ENCODE measurements at places on chromosomes 1 and 21.
A peak's percentile ranks its signal among the peaks of the same experiment; 100 is the strongest.

DNA sequence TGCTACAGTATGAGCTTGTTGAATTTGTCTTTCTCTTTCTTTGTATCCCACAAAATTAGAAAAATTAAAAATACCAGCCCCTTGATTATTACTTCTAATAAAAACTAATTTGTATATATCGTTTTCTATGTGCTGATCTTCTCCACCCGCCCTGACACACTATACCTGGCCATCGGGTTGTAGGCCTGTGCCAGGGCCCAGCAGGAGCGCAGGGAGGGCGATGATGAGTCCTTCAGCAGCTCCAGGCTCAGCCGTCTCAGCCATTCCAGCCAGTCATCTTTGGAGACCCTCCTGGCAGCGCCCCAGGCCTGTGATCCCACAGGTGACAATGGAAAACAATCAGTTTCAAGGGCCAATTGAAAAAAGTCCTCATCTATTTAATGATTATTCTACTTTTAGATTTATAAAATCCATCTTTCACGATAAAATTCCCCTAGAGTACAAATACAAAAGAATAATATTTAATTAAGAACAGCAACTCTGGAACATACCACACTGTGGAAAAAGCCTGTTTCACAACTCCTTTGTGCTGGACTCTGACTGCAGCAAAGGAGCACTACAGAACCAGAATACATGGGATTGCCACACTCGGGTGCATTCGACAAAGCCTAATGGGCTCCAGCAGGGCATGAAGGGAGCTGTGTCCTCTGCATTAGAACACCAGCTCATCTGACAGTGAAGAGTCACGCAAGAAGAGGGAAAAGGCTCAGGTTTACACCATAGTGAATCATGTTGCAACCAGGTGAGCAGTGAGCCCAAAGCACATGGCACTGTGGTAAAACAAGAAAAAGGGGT is 15.4 kb downstream of the ANGPTL7 start:
- DNase-seq = no peak

- DNase-seq = no peak
Measured at GRCh38 chr1:7145947-7146346, 360.7 kb downstream of the CAMTA1 start.

DNA sequence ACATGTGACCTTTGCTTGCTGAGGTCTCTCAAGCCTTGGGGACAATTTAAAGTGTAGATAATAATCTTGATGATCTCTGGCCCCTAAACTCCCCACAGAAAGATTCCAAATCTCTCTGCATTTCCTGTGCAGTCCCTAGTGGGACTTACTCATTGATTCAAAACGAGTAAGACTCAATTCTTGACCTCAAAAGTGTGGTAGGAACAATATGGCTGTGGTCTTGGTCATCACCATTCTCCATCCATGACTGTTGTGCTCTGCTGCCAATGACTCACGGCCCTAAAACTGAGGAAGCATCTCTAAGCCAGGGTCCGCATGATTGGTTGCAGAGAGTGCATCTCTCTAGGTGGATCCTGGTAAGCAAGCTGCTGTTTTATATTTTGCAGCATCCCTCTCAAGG is 268.0 kb downstream of the PTGER3 start:
- no peak for DNase-seq

DNA sequence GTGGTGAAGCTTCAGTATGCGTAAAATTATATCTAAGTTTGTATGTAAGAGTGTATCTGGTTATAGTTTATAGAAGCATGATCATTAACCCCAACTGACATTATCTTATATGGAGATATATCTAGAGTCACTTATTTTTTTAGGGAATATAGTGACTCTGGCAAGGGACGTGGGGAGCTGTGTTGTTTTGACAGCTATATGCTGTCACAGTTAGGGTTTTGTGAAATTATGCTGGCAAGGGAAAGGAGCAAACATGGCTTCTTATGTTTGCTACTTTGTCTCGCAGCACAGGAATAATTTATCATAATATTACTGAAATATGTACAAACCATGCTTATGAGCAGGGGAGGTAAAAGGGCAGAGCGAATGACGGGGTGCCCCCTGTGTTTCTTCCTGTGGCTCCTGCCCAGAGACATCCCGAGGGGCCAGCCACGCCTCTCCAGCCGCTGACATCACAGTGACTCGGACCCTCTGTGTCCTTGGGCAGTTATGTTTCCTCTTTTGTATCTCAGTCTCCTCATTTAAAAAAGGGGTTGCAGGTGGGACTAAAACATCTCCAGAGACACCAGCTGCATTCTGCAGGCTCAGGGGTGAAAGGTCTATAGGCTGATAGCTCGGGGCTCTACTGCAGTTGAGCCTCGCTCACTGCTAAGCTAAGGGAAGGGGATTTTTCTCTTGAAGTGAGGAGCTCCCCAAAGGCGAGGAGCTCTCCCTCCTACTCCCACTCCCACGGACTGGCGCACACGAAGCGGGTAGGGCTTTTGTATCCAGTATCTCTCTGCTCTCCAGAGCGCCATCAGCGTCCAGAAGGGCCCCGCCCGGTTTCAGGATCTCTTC is 14.9 kb downstream of the A3GALT2 start:
- no peak for DNase-seq

- peak; percentile 46 for DNase-seq
Measured at GRCh38 chr1:39102537-39103327, 76.6 kb downstream of the NDUFS5 start.

DNA sequence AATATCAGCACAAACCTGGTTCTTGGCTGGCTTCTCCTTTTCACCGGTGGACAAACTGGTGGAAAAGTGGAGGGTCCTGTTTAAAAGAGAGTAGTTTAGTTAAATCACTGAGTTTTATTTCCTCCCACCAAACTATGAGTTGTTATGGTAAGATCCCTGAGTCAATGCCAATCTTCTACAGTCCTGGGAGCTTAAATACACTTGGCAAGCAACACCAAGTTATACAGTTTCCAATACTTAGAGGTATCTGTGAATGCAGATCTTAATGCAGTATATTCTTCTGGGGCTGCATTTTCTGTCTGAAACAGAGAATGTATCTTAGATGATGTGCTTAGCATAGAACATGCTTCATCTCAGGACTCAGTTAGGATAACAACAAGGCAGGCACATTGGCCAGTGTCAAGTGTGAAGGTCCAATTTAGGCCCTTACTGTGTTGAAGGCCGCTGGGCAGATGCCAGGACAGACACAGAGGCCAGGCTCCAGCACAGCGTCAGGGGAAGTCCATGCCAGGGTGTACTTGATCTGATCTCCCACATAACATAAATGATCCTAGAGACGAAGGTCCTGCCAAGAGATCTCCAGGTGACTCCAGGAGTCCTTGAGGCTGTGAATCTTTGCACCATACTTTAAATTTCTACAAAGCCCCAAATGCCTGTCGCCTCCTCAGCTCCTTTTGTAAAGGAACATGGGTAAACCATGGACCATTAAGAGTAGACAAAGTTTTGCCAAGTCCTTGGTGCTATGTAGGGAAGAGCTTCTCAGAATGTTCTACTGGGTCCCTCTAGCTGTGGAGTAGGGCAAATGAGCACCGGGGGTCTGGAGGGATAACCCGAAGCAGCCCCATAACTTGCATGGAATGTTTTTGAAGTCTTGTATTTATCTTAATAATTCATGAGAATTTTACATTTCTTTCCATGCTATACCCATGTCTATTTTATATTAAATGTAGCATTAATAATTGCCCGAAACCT is 76.8 kb downstream of the KCNJ15 start:
- no peak for DNase-seq

DNA sequence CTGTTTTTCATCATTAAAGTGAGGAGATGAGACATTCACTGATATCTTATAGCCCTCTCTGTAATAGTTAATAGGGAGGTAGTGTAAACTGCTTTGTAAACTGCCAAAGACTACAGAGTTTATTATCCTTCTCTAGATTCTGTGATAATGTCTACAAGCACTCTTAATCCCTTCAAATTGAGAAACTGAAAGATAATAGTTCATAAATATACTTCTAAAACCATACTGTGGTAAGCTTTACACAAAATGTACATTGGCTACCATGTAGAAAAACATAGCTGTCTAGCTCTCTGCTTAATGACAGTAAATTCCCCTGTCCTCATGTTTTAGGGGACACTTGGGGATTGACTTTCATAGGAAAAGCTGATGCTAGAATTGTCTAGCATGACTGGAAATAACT is 39.6 kb downstream of the CXADR start:
- DNase-seq = no peak

GRCh38 chr1:84668185-84668584 is 22.1 kb downstream of the SSX2IP start:
- DNase-seq = no peak

DNA sequence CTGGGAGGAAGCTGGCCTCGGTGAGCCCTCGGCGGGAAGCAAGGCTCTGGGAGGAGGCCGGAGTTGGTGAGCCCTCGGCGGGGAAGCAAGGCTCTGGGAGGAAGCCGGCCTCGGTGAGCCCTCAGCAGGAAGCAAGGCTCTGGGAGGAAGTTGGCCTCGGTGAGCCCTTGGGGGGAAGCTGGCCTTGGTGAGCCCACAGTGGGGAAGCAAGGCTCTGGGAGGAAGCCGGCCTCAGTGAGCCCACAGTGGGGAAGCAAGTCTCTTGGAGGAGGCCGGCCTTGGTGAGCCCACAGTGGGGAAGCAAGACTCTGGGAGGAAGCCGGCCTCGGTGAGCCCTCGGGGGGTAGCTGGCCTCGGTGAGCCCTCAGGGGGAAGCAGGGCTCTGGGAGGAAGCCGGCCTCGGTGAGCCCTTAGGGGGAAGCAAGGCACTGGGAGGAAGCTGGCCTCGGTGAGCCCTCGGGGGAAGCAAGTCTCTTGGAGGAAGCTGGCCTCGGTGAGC is 36.0 kb downstream of the KRTAP10-1 start:
- no peak for DNase-seq

- DNase-seq = no peak
Measured at GRCh38 chr21:35226968-35227744, 178.1 kb upstream of the RUNX1 start.

- no peak for DNase-seq
Measured at GRCh38 chr1:7629465-7630195, 141.5 kb upstream of the VAMP3 start.

GRCh38 chr1:197696372-197696771 is 78.9 kb downstream of the DENND1B start:
- no peak for DNase-seq

- DNase-seq = no peak
Measured at GRCh38 chr1:40064797-40065499, 24.4 kb downstream of the CAP1 start.

GRCh38 chr1:11338284-11338924 is 65.4 kb downstream of the UBIAD1 start:
- no peak for DNase-seq

DNA sequence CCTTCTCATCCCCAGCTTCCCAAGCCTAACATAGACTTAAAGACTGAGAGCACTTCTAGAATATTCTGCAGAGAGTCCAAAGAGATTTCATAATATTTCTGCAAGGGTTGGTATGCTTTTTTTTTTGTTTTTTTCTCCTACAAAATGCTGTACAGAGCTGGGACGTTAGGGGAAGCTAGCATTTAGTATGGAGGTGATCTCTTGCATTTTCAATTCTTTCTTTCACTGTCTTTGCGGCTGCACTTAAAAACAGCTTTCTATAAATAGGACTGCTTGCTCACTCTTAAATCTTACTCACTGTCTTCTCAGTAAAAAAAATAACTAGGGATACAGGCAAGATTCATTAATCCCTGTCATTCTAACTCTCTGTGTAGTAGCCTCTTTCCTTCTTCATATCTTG is 7.4 kb downstream of the DSCAM start:
- DNase-seq = no peak

- no peak for DNase-seq
Measured at GRCh38 chr1:115814685-115815398, 26.1 kb downstream of the NHLH2 start.

DNA sequence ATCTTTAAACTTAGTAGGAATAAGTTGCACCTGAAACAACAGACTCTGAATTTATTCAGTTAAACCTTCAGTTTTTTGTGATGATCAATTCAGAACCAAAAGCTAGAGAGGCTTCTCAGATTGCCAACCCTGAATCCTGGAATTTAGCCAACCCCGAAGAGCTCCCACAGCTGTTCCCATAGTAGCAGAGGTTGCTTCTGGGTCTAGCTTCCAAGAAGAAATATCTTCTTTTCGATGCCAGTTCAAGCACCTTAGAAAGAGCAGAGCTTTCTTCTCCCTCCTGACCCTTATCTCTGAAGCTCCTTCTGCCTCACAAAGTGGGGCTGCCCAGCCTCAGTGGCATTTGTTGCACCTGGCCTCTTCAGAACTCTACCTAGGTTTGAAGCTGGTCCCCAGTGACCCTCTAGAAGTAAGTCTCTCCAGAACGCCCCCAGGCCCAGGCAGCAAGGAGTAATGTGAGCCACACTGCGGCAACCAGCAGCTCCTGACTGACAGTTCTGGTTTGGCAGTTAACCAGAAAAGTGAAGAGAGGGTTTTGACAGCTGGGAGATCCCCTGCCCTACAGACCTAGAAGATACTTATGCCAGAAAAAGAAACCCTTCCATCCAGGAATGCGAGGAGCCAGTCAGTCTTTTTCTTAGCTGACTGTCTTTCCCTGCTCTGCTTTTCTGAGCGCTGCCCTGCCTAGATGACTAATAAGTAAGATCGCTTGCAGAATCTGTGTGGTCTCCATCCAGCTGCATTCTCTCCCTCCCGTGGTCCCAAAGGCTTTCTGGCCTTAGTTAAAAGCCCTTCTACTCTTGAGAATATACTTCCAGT is 165.9 kb downstream of the ADGRL4 start:
- no peak for DNase-seq

- DNase-seq = no peak
Measured at GRCh38 chr1:25443030-25443699, 12.5 kb downstream of the MACO1 start.

DNA sequence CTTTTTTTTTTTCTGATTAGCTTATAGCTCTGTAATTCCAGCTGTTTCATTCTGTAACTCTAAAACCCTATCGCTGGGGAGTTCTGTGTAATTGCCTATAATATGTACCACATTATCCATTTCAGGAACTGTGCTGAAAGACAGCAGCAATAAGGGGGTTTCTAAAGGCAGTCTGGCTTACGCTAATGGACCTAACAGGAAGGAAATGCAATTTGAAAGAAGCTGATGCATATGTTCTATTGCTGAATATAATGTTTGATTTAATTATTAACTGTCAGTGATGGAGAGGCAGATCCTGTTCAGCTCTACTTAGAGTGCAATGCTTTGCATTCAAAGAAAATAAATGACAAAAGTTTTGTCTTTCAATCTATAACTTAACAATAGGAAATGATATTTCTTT is 209.4 kb upstream of the SNX7 start:
- no peak for DNase-seq

- DNase-seq = no peak
Measured at GRCh38 chr1:28853093-28853742, 41.2 kb downstream of the OPRD1 start.

GRCh38 chr21:41142051-41142795 is 25.7 kb upstream of the BACE2 start:
- no peak for DNase-seq

DNA sequence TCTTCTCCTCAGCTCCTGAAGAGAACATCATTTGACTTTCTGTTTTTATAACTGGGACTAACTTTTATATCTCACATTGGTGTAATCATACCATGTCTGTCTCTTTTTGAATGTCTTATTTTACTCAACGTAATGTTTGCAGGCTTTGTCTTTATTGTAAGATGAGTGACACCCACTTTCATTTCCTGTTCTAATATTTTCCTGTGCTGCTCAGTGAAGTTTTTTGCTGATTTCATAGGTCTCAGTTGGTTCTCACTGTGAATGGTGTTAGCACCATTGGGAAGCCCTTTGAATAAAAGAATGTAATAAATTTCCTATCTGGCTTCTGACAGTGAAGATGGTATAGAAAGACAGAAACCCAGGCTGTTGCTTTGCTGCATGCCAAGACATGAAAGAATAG is 84.0 kb downstream of the RAVER2 start:
- no peak for DNase-seq

- no peak for DNase-seq
Measured at GRCh38 chr1:158093376-158093775, 87.3 kb upstream of the CD1D start.
